ENCODE measurements at places on chromosomes 16 and 17. TPM values are rescaled to one million over a fixed set of nuclear protein-coding genes. Genes with fewer than 3 reads are reported as not detected.

CDRT15L2 gene
- total RNA-seq = not detected

GRCh38 chr16:48408688-48409087, 23.5 kb upstream of the SIAH1 start:
- DNase-seq = no peak

GRCh38 chr16:57984443-57985203, 13.7 kb upstream of the CNGB1 start:
- DNase-seq = peak; percentile 77

- DNase-seq = no peak
Observed at GRCh38 chr16:69559164-69559563, 6.6 kb upstream of the NFAT5 start.

GRCh38 chr16:85220964-85221731, 108.9 kb upstream of the CIBAR2 start:
- DNase-seq = no peak

GRCh38 chr16:78290872-78291591, 191.6 kb downstream of the WWOX start:
- no peak for DNase-seq

- DNase-seq = no peak
Observed at GRCh38 chr16:85083051-85083639, 29.1 kb downstream of the CIBAR2 start.

DNA sequence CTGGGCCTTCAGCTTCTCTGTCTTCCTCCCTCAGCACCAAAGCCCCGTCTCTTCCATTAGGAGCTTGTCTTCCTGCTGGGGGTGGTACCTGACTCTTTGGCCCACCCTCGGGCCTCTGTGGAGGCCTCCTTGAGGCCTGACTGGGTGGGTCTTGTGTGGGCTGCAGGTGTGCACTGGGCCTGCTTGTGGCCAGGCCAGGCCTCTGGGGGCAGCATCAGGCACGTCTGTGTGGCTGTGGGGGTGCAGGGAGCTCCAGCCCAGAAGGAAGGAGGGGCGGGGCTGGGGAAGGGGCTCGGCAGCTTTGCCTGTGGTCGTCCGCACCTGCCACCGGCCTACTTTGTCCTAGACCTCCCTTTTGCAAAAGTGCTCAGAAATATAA, 7.0 kb downstream of the PIGQ start:
- no peak for DNase-seq
